Cardiac fibroblast (primary cell): ENCODE measurements at places on chromosomes 11 and 22.
A peak's percentile ranks its signal among the peaks of the same experiment; 100 is the strongest.

DNA sequence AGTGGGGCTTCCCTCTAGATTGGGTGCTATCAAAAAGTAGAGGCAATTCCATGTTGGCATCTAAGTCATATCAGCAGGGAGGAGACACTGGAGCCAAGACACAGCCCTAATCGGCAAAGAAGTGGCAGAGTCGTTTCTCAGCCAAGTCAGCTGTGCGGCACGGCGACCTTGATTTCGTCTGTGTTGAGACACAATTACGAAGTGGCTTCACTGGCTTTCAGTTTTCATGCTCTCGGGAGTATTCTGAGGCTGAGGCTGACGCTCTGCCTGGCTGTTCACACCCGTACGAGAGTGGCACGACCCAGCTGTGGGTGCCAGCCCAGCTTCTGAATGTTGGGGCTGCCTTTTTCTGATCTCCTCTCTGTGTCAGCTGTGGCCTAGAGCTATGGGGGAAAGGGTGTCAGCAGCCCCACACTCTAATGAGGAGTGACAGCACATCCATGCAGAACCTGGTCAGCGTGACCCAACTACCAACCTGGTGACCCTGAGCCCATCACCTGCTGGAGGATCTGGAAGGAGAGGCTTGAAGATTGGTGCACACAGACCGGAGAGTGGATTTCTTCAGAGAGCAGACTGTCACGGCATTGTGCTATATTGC is 105.7 kb upstream of the TMEM45B start:
- DNase-seq: no peak

DNA sequence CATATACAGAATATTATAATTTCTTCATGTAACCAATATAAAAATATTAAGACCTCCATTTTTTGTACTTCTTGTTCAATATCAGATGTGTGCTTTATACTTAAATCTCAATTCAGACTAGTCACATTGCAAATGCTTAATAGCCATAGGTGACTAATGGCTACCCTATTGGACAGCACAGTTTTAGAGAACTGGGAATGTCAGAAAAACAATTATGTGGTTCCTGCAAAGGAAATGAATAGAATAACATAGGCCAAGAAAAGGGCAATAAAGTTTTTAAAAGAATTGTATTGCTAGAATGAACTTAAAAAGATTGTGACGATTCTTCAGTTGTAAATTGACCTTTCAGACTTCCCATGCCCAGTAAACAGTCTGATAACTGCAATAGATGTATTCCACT is 843.0 kb downstream of the METTL15 start:
- no peak for DNase-seq

DNA sequence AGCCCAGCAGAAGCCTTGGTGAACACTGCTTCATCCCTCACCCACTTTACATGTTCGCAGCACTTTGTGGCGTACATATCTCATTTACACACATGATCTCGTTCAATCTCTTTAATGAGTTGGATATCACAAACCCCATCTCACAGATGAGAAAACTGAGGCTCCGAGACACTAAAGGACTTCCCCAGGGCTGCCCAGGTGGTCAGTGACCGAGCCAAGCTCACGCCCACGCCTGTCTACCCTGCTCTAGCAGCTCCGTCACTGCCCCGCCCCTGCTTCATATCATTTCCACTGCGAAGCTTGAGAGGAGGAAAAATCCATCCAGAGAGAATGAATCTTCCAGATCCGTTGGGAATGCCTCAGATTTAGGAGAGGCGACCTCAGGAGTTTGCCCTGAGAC is 11.8 kb upstream of the DSCAML1 start:
- no peak for DNase-seq

GRCh38 chr11:98512938-98513337 is 507.8 kb upstream of the CNTN5 start:
- peak; percentile 1 for DNase-seq

DNA sequence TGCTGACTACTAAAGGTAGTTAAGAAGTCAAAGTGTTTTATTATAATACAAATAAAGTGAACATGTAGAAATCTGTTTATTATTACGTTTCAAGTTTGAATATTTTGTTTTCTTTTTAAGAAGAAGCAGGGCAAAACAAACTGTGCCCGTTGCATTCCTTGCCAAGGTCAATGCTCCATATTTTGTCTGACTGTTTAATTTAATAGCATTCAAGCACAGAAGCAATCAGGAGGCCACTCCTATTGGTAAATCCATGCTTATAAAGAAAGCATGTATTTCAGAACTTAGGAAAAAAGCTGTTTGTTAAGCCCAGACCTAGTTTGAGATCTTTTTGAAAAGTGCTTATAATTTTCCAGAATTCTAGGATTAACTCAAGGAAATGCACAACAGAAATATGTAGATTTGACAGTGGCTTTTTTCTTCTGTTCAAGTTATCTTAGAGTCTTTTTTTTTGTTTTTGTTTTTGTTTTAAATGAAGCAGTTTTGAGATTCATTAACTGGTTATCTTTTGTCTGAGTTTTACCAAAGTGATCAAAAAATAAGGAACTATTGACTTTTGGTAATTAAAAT is 51.7 kb downstream of the ARHGAP42 start:
- no peak for DNase-seq

DNA sequence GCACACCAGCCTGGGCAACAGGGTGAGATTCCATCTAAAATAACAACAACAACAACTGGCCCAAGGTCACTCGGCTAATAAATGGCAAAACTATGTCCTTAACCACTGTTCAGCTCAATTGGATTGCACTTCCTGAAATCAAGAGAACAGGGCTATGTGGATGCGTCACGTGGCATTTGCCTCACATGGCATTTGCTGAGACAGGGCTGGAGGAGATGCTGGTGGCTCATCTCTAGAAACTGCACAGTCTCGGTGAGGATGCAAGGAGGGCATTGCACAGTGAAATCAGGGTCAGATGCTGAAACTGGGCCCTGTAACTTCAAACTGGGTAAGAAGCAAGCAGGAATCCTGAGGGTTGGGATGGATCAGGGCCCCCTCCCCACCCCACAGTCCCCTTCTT is 171.9 kb downstream of the BUD13 start:
- DNase-seq: no peak

GRCh38 chr11:36577373-36577772 is 9.6 kb downstream of the RAG1 start:
- no peak for DNase-seq

DNA sequence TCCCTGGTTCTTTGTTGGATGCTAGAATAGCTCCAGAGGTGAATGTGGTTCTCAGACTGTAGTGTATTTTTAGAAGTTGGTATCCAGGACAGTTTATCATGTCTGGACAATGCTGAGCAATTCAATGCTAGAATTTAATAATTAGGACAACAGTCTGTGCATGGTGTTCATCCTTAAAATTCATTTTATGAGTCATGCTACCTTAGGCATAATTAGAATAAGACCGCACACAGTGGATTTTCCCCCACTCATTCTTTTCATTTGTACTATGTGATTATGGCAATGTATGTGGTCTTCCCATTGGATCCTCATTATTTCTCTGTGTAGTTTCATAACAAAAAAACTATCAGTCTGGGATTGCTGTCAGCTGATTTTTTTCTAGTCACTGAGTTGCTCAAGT is 196.7 kb downstream of the ARHGAP42 start:
- DNase-seq: no peak

DNA sequence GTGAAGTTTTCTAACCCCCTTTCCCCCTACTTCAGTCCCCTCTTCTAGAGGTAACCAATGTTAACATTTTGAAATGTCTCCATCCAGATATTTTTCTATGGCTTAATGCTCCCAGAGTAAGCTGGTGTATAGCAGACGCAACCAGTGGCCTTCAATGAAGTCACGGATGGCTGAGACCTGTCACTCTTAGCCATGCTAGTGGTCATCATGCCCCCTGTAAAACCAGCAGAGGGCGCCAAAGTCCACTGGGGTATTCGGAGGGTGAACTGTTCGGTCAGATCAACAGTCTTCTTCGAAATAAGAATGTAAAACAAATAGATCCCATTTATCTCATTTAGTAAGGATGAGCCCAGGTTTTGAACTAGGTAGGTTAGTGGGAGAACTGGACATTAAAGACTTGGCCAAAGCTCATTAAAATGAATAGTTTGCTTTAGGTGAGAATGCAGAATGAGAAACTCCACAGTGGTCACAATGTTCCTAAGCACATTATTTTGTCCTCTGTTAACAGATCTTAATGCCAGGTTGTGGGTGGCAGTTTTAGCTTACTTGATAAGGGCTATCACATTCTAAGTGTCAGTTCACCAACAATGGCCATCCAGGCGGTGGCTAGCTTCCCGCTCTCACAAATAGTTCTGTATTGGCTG is 8.6 kb upstream of the MMP8 start:
- DNase-seq: peak; percentile 68

GRCh38 chr22:49462795-49463194 is 364.9 kb downstream of the BRD1 start:
- no peak for DNase-seq

GRCh38 chr11:31757260-31757835 is 53.8 kb downstream of the PAX6 start:
- peak; percentile 30 for DNase-seq

GRCh38 chr11:83312430-83312829 is 26.3 kb upstream of the CCDC90B start:
- no peak for DNase-seq

GRCh38 chr22:32905400-32905799 is 103.9 kb downstream of the TIMP3 start:
- peak; percentile 24 for DNase-seq
